NAMALWA (cell line): ENCODE measurements at places on chromosomes 3 and 15.
A peak's percentile ranks its signal among the peaks of the same experiment; 100 is the strongest.

GRCh38 chr3:197615430-197615829 is 59.7 kb upstream of the BDH1 start:
- DNase-seq = peak; percentile 28

GRCh38 chr3:162558016-162558415 is 1061.4 kb downstream of the OTOL1 start:
- DNase-seq = no peak

- DNase-seq = no peak
These were observed 277.6 kb upstream of the STT3B start for GRCh38 chr3:31255007-31255581.

DNA sequence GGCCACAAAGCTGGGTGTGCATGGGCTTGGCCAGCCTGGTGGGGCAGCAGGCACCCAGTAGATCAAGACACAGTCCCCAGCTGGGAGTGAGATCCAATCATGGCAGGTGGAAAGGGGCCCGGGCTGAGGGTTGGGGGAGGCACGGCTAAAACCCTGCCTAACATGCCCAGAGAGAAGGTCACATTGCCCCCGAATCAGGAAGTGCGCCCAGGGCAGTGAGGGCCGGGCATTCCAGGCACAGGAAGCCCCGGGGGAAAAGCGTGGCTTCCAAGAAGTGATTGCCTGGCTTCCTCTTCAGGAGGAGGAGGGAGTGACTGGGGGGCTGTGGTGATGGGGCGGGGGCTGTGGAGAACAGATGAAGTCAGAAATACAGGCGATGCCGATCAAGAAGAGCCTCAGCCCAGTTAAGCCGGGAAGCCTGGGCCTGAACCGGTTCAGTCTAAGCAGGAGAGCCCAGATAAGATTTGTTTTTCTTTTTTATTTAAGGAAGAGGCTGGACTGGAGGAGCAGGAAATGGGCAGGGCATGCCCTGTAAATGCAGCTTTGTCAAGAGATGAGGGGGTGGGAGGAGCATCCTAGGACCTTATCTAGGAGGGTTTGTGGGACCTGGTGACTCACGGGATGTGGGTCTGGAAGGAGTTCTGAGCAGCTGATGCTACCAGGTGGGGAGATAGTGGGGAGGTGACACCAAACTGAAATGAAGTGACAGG is 83.9 kb downstream of the CHSY1 start:
- no peak for DNase-seq

DNA sequence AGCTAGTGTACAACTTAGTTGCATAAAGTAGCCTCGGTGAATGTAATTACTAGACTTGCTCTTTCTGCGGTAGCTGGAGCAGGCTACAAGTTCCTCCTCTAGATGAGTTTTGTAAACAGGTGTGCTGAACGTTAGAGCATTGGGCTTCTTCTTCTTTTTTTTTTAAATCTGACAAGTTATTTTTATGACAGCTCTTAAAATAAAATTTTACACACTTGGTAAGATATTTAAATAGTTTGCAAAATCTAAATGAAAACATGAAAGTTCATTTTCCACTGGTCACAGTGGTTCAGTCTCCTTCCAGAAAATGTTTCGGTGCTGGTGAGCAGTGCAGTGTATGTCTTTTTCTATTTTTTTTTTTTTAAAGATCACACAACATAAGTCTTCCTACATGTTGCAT is 3.0 kb downstream of the CCR9 start:
- DNase-seq = peak; percentile 57

- no peak for DNase-seq
These were observed 689.1 kb upstream of the DPPA4 start for GRCh38 chr3:110026421-110026820.

DNA sequence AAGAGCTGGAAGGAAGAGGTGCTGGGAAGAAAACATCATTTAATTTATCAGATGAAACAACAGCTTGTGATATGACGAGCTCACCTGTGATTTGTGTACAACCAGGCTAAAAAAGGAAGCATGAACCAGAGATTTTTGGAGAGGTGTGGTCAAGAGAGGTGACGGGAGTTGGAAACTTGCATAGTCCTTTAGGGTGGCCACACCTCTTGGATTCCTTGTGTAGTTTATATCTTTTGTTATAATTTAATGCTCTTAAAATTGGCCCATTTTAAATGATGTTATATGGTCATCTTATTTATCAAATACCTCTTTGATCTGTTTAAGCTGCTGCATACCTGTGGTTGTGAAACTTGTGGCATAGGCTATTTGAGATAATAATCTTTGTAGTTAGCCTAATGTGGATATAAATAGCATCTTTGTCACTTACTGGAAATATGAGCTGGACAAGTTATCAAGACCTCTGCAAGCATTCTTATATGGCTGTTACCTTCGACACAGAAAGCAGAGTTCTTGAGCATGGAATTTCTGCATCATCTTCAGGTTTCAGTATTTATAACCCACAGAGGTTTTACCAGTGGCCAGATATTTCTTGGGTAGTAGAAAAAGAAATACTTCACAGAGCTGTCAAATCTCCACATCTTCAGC is 49.1 kb downstream of the IL1RAP start:
- DNase-seq = no peak

GRCh38 chr15:79966634-79967297 is 4.2 kb downstream of the BCL2A1 start:
- no peak for DNase-seq

GRCh38 chr15:36221992-36222391 is 357.4 kb upstream of the CDIN1 start:
- no peak for DNase-seq

DNA sequence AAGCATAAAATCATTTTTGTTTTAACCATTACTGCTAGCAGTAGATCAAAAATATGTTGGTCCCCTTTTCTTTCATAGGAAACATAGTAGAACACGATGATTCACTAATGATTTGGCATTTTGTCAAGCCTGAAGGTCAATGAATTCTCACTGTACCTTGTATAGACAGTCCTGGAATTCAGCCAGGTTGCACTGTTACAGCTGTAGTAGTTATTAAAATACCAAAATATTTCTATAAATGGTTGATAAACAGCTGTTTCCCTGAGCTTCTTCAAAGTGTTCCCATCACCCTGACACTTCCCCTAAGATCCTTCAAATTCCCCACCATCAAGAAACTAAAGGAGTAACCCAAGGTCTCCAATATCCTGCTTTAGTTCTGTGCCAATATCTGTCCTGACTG is 200.9 kb downstream of the ATP8B4 start:
- DNase-seq = no peak

GRCh38 chr3:63617391-63617790 is 35.1 kb upstream of the SNTN start:
- no peak for DNase-seq
